ENCODE measurements at places on chromosomes 2 and 18.

- DNase-seq: no peak
These were observed 30.7 kb upstream of the LGALSL start for GRCh38 chr2:64423303-64423702.

DNA sequence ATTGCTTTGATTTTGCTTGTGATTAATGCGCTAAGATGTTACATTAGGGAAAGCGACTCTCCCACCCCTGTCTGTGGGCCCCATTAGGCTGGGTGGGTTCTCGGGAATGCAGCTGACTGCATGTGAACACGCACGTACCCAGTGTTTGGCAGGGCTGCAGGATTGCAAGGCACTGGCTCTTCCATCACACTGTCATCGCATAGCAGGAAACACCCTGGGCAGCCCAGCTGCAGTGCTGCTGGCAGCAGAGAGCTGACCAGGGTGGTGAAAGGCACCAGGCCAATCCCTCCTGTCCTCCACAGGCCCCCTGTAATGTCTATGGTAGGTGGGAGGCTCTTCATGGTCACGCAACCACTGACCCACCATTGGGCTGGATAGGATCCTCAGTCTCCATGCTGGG is 34.4 kb upstream of the FZD7 start:
- DNase-seq: no peak

DNA sequence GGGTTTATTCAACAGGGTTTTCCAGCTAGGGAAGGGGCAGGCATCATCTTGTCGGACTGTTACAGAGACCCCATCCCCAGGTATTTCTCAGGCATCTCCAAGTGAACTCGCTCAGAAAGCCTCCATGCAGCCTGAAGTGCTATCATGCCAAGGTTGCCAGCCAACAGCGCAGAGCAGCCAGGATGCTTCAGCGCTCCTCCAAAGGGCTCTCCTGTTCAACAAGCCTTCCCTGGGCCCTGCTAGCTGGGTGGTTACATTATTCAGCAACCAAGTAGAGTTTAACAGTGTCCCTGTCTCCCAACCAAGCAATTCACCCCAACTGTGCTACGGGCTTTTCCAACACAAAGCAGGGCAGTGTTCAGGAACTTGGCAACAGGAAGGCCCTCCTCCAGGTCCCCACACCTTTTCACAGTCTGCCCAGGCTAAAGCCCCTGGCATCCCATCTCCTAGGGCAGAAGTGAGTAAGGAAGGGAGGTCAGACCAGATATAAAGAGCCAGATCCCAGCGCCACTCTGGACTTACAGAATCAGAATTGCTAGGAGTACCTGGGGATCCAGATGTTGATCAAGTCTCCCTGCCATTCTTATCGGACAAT is 52.9 kb downstream of the ZBTB7C start:
- DNase-seq: no peak

DNA sequence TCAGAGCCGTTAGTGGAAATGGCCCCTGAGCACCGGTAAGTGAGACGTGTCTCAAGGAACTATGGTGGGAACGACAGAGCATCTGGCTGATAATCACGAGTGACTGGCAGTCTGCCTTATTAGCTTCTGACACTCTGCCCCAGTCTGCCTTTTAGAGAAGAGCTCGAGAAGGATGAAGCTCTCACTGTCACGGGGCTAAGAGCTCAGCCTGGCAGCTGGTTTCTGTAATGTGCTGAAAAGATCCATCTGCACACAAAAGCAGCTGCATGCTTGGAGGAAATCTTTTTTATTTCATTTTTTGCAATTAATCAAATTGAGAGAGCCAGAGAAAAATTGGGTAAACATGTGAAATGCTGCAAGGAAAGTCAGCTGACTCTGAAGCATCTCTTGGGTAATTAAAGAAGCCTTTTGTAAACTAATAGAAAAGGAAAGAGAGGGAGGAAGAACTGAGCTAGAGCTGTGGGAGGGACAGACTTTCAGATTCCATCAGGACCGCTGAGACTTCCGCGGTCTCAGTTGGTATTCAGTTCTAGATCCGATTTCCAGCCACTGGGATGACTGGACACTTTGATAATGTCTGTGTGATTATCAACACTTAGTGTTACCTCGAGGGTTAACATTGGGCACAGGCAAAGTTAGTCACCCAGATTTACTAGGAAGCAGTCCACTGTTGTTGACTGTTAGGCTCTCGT is 24.4 kb downstream of the MBP start:
- peak; percentile 87 for DNase-seq

- DNase-seq: peak; percentile 39
These were observed 784 bp downstream of the WDR33 start for GRCh38 chr2:127810156-127810618.

DNA sequence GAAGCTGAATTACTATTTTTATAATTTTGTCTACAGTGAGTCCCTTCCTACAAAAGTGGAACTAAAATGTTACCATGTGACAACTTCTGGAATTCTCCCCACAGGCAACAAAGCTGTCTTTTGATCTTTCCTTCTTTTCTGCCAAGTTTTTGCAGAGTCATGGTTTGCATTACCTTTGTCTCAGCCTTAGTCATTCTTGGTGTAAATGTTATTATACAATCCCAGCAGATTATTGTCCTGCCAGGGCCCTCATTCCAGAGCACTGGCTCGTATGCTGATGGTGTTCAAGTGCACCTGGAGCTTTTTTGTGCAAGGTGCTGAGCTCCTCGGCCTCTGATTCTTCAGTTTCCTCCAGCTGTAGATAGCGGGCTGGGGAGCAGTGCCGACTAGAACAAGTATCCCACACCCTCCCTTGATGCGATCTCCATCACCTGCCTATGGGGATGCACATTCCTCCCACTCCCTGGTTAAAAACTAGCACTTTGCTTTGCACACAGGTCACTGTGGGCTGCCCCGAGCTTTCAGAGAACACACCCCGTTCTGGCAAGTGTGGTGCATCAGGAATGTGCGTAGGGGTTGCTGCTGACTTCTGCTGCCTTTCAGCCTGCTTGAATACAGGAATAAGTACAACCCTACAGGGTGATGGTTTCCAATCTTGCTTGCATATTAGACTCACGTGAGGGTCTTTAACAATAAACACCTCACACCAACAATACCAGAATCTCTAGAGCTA is 263.6 kb downstream of the RNF144A start:
- peak; percentile 50 for DNase-seq

DNA sequence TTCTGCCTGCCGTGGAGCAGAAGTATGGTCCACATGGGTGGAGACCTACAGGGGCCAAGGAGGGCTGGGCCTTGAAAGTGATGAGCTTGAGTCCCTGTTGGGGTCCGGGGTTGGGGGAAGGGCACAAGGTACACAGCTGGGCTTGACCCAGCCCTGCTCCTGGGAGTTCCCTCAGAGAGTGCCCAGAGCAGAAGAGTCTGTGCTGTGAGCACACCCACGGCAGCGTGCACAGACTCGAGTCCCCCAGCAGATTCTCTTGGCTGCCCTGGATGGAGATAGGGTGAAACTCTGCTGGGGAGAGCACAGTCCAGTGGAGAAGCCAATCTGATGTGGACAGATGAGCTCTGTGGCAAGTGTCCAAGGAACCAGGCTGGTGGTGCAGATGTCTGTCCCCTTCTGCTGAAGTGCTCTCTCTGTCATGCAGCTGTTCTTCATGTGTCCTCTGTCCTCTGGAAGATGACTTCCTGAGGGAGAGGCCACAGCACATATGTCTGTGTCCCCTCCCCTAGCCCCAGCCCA is 27.5 kb downstream of the INPP4A start:
- DNase-seq: no peak

DNA sequence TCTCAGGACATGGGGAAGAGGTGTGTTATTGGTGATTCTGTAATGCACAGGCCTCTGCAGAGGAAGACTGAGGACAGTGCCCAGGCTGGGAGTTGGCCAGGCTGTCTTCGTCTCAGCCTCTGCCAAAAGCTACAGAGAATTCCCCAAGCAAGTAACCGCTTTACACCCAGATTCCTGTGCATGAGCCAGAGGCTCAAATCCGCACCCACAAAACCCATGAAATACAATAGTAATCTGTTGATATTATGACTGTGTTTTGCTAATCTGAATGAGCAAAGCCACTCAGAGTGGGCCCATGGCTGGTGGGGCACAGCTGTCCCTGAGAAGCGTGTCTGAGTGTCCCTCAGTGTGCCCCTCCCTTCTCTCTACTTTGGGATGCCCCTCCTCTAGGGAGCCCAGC is 149.5 kb upstream of the PXDN start:
- DNase-seq: no peak

- DNase-seq: no peak
These were observed 89.3 kb upstream of the NCKAP5 start for GRCh38 chr2:133657591-133657990.

- no peak for DNase-seq
These were observed 60.5 kb downstream of the INSIG2 start for GRCh38 chr2:118148809-118149208.

DNA sequence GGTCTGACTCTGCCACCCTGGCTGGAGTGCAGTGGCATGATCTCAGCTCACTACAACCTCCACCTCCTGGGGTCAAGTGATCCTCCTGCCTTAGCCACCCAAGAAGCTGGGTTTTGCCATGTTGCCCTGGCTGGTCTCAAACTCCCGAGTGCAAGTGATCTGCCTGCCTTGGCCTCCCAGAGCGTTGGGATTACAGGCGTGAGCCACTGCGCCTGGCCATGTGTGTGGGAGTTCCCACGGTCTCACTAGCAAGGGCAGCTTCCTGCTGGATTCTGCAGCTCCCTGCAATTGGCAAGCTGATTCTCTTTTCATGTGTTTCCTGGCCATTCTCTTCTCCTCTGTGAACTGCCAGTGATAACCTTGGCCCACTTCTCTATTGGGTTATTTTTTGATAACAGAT is 84.0 kb downstream of the USP40 start:
- DNase-seq: no peak

- DNase-seq: no peak
These were observed 21.6 kb upstream of the ITM2C start for GRCh38 chr2:230843132-230843531.

- no peak for DNase-seq
These were observed 1.7 kb upstream of the RTTN start for GRCh38 chr18:70207181-70207580.

GRCh38 chr2:160479269-160479668 is 14.3 kb downstream of the RBMS1 start:
- no peak for DNase-seq

GRCh38 chr2:219968685-219969345 is 341.4 kb downstream of the SLC4A3 start:
- DNase-seq: no peak

Data from suppressor macrophage treated with lipopolysaccharide for 1 hour (primary cell).